ENCODE measurements at places on chromosomes 6 and 20.

- DNase-seq, result no peak
These were observed 21.3 kb downstream of the RNF217 start for GRCh38 chr6:124983383-124984083.

DNA sequence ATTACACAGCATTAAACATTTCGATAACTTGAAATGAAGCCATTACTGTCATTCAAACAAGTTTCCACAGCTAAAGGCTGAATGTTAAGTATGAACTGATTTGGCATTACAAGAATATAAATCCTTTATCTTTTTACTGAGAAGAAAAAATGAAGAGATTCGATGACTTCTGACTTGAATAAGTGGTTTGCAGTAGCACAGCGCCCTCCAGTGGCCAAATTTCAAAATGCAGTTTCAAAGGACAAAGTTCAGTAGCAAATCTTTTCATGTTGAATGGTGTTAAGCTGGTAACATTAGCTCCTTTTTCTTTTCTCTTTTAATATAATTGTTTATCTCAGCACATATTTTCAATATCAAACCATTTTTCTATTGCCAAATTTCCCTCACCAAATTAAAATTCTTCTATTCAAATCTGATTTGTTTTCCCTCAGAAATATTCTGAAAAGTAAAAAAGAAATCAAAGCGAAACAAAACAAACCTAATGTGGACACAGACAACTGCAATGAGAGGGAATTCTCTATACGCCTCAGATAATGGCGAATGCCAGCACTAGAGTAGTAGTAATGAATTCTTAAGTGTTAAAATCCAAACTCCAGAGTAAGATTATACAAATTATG lies 145.7 kb downstream of the BTBD9 start:
- DNase-seq, result peak; percentile 47

DNA sequence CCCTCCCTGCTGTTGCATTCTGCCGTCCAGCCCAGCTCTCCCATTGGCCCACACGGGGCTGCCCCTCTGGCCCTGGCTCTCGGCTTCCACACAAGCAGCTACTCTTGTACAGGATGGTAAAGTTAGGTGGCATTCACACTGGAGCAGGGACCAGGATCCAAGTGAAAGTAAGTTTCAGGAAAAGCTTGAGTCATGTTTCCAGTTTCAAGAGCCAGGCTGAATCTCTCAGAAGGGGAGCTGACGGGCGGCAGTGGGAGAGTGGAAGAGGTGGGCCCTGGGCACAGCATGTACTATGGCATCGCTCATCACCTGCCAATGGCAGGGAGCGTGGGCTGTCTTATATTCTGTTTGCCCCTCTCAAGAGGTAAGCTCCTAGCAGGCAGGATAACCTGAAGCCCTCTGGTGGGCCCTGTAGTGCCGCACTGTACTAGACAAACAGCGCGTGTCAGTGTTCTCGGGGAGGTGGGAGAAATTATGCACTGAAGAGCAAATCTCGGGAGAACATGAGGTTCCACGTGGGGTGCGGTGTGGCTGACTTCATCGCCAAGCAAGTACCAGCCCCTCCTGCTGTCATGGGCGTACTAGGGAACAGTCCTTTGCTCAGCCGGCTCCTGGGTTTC lies 241.5 kb downstream of the NRN1 start:
- no peak for DNase-seq

DNA sequence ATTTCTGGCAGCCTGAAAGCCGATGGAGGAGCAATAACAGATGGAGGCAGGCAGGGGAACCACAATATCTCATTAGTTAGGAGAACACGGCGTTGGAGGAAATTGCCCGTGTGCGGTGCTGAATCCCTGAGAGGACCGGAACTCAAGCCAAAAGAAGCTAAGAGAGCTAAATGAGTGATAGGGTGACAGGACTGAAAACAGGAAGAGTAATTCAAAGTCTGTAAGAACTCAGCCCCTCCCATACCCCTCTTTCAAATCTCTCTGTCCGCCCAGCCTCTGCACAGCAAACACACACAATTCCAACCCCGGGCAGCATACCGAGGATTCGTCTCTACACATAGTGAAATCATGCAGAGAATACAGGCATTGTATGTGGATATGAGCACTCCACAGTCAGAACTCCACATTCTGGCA lies 2.6 kb upstream of the IPCEF1 start:
- no peak for DNase-seq

- no peak for DNase-seq
These were observed 283.3 kb upstream of the MANEA start for GRCh38 chr6:95294043-95294442.

- no peak for DNase-seq
These were observed 95.9 kb downstream of the GMDS start for GRCh38 chr6:2149361-2150006.

GRCh38 chr6:7087491-7087979 lies 20.2 kb upstream of the RREB1 start:
- DNase-seq, result peak; percentile 25

DNA sequence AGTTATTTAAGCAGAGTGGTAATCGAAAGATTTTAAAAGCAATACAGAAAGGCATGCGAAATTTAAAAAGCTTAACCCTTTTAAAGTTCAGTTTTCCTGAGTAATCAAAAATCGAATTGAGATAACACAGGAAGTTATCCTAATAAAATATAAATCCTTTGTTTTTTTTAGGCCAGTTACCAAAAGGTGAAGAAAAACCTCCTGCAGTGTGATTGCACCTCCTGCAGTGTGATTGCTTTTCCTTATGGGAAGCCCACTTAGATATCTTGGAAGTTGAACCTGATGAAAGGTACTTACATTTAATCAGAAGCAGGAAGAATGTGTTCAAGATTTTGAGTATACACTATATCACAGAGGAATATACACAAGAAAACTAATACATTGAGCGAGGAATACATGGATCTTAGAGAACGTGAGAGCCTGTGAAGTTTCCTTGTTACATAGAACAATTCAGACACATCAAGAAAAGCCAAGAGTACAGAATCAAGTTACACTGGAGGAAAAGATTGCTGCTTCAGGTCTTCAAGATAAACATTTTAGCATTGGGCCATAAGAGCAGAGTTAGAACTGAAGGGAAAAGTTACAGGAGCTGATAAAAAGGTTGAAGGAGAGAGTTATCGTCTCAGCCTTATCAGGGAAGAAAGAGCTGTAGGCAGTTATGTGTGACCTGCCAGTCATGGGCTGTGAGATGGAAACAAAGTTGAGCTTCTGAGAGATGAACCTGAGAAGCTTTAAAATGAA lies 7.7 kb upstream of the TMEM181 start:
- no peak for DNase-seq

All from central memory CD4-positive, alpha-beta T cell (primary cell).